Lung (tissue), 17 donors: ENCODE measurements at places on chromosomes 7 and 10. TPM values are rescaled to one million over a fixed set of nuclear protein-coding genes. Genes with fewer than 3 reads are reported as not detected.
A peak's percentile ranks its signal among the peaks of the same experiment; 100 is the strongest.

- peak; percentile 41 for DNase-seq
Measured at GRCh38 chr7:51352174-51353100, 35.8 kb upstream of the COBL start.

DNA sequence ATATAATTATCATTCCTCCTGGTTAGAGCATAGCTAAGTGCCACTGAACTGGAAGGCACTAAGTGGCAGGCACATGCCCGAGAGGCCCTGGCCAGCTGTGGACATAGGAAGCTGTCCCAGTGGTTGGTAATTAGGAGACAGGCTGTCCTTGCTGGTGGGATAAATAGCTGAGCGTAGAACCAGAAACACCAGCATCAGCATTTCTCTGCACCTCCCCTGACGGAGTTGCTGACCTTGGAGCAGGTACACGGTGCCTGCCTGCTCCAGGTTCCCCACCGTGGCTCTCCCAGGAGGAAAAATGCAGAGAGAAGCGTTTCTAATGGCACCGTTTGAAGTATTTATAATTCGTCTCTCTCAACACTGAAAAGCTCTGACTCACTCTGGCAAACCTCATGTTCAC is 5.6 kb upstream of the ABLIM1 start:
- no peak for DNase-seq

The ZC3HAV1 gene
- 43.4 TPM for total RNA-seq

The KAT6B gene
- total RNA-seq: 161 TPM

- DNase-seq: no peak
Measured at GRCh38 chr10:54961040-54961439, 160.0 kb upstream of the PCDH15 start.

- no peak for DNase-seq
Measured at GRCh38 chr7:1937252-1937605, 267.2 kb downstream of the ELFN1 start.

DNA sequence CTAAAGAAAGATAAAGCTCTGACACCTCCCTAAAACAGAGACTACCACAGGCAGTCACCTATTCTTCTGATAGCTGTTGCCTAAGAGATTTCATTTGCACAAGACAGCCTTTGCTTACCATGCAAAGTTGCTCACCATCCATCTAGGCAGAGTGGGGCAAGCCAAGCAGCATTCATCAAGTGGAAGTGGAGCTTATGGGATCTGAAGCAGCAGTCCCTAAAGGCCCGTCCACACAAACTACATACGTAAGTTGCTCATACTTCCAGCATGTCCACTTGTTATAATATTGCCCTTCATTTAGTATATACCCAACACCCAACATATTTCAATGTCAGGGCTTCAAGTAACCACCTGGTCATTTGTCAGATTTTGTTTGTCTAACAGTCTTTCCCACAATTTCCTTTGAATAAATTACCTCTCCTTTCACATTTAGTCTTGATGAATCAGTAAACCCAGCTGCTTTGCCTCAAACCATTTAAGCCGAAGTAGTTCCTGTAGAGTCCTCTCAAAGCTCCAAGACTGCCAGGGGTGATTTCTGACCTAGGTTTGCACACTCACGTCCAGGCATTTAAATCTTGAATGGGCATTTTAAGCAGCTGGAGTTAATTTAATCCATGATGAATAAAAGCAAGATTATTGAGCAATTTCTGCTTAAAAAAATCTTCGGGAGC is 67.9 kb downstream of the ATAD1 start:
- DNase-seq: no peak

GRCh38 chr10:110408203-110408871 is 89.4 kb upstream of the DUSP5 start:
- DNase-seq: no peak

- peak; percentile 75 for DNase-seq
Measured at GRCh38 chr10:91798649-91799611, 704 bp downstream of the TNKS2 start.

DNA sequence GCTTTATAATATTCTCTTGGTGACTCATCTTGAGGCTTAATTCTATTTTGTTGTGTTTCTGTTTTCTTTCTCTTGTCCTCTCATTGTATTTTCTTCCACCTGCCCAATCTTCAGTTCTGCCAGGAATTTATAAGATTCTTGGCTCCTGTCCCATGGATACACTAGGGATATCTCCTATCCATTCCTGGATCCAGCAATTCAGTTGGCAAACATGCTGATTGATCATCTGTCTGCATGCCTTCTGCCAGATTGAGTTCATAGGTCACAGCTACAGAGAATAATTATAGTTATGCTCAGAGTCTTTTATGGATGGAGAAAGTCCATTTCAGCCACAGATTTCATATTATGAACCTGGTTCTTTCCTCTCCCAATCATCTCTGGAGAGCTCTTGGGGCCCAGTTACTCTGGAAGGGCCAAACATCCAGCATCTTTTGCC is 140.4 kb upstream of the MAGI2 start:
- DNase-seq: no peak

- DNase-seq: no peak
Measured at GRCh38 chr7:87267239-87267900, 47.8 kb upstream of the TMEM243 start.

GRCh38 chr7:116929914-116930913 is 23.1 kb upstream of the ST7 start:
- DNase-seq: peak; percentile 83

DNA sequence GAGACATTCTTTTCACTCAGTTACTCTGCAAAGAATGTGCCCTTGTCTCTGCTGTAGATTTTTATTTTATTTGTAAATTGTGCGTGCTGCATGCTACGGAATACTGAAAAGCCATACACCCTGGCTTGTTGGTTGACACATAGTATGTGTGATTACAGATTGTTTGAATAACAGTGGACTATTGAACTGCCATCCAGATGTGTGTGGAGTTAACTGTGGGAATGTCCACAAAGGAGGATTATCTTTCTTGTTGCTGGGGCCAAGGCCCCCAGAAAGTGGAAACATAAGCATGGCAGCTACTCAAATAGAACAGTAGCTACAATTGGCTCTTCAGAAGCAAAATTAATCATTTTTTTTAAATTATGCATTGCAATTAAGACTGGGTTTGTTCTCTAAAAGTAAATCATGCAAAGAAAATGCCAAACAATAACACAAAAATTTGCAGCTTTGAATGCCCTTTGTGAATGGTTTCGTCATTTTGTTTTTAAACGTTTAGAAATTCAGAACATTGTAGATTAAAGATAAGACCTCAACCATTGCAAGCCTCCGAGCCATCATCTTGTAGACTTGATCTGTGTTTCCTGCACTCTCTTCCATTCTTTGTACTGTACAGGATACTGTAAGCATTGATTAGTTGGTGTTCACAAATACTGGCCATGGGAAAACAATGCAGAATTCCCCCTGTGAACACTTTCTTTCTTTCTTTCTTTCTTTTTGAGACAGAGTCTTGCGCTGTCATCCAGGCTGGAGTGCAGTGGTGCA is 210.3 kb upstream of the TCF7L2 start:
- DNase-seq: no peak

- no peak for DNase-seq
Measured at GRCh38 chr7:68423356-68423755, 1174.9 kb upstream of the AUTS2 start.

The VWDE gene
- total RNA-seq: 0.68 TPM

- no peak for DNase-seq
Measured at GRCh38 chr10:110898391-110898790, 20.6 kb downstream of the BBIP1 start.

GRCh38 chr10:127877116-127877515 is 15.6 kb downstream of the CLRN3 start:
- no peak for DNase-seq

- DNase-seq: no peak
Measured at GRCh38 chr10:5491477-5491876, 7.9 kb downstream of the CALML5 start.

DNA sequence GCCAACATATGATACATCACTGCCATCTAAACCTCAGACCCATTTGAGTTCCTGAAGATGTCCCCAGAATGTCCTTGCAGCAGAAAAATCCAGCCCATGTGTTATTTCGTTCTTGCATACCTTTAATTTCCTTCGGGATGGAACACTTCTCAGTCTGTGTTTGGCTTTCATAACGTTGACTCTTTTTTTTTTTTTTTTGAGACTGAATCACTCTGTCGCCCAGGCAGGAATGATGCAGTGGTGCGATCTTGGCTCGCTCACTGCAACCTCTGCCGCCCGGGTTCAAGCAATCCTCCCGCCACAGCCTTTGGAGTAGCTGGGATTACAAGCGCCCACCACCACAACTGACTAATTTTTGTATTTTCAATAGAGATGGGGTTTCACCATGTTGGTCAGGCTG is 148.8 kb upstream of the TNRC18 start:
- no peak for DNase-seq

DNA sequence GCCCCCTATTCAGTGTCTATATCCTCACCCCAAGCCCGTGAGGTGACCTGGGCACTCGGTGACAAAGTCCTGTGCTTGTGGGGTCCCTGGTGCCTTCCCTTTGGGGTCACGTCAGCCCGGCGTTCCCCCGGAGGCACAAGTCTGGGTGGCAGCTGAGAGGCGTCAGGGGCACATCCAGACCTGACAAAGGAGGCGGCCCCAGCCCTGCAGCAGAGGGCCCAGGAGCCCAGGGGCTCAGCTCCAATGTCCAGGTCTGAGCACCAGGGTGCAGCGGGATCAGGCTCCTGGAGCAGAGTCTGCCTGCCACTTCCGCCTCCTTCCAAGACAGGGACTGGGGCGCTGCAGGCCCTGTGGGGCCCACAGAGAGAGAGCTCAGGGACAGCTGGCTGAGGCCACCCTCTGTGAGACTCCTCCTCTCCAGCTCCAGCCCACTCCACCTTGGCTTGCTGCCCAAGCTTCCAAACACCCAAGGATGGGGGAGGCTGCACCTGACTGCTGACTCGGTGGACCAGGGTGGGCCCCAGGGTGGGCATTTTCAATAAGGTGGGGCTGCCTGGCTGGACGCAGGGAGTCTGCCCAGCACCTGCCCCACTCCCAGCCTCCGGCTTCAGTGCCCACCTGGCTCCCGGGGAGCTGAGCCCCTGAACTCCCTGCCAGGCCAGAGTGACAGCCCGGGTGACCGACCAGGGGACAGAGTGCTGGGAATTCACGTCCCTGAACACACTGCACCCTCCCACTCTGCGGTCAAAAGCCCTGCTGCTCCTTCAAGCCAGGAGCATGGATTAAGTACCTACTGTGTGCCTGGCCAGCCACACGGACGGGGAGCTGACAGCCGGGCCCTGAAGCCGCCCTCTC is 1.0 kb upstream of the KNDC1 start:
- peak; percentile 75 for DNase-seq

DNA sequence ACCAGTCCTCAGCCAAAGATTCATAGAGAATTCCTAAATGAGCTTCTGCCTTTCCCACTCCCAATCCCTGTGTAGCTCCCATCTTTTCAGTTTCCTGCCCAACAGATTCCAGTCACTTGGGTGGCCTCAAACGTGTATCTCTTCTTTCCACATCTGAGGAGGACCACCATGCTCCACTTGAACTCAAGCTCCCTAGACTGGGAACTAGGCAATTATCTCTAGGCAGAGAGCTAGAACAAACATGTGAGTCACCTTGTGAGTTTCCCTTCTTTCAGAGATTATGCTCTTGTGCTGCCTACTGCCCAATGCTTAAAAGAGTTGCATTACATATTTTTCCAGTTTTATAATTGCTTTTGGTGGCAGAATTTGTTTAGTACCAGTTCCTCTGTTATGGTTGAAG is 178.0 kb downstream of the MDFIC start:
- DNase-seq: no peak

GRCh38 chr7:36182854-36183604 is 30.0 kb downstream of the EEPD1 start:
- DNase-seq: peak; percentile 53

GRCh38 chr10:128029731-128030369 is 96.4 kb downstream of the MKI67 start:
- no peak for DNase-seq

The ANXA8L1 gene
- total RNA-seq: 18.9 TPM

The LHFPL3 gene
- total RNA-seq: not detected

The IFIT1B gene
- 3.7 TPM for total RNA-seq

The HYAL4 gene
- total RNA-seq: 0.74 TPM

The CUTC gene
- total RNA-seq: 20.2 TPM

- no peak for DNase-seq
Measured at GRCh38 chr10:20059084-20059835, 243.0 kb downstream of the PLXDC2 start.

GRCh38 chr10:106436123-106436715 is 728.3 kb downstream of the SORCS1 start:
- DNase-seq: no peak

GRCh38 chr7:33854801-33855350 is 50.5 kb upstream of the BMPER start:
- no peak for DNase-seq

- DNase-seq: no peak
Measured at GRCh38 chr7:44561481-44561880, 12.2 kb downstream of the DDX56 start.

DNA sequence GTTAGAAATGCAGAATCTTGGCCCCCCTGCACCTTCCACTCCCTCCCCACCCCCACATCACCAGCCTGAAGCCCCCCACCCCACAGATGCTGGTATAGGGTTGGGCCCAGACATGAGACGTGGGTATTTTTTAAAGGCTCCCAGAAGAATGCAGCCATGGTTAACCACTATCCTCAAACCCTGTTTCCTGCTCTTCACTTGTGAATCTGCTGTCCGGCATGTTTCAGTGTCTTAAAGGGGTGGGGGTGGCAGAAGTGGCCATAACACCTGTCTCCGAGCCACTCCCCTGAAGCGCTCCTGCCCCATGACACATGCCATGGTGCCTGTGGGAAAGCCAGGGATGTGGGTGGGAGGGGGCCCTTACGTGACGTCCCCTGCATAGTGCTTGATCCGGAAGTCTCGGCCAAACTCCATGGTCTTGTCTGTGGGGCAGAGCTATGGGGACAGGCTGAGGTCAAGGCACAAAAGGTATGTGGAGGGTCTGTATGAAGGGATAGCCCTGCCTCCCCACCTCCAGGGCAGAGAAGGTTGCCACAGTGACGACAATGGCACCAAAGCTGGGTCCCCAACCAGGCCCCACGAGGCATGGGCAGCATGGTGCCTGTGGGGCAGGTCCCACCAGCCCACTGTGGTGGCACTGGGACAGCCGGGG is 9.6 kb downstream of the MYO1G start:
- no peak for DNase-seq

- DNase-seq: no peak
Measured at GRCh38 chr7:67821116-67821515, 824.5 kb downstream of the TYW1 start.

GRCh38 chr7:56110611-56111010 is 4.3 kb upstream of the CHCHD2 start:
- no peak for DNase-seq

- no peak for DNase-seq
Measured at GRCh38 chr10:98963608-98964007, 272.0 kb downstream of the HPSE2 start.

The WEE2 gene
- not detected for total RNA-seq
